Endothelial cell (in vitro differentiated cells): ENCODE measurements at places on chromosomes 13 and 19. TPM values are rescaled to one million over a fixed set of nuclear protein-coding genes. Genes with fewer than 3 reads are reported as not detected.

Gene ZNF837
- 4.5 TPM for total RNA-seq

Gene GRK1
- 0.54 TPM for total RNA-seq

Gene PTH2
- not detected for total RNA-seq

Gene TBXA2R
- total RNA-seq = 7.3 TPM

Gene ATG4D
- 11.8 TPM for total RNA-seq

Gene PTBP1
- total RNA-seq = 614 TPM

Gene CACNG7
- 0.51 TPM for total RNA-seq

Gene PSG2
- total RNA-seq = not detected

Gene IQCN
- total RNA-seq = 1.2 TPM

Gene ASF1B
- total RNA-seq = 7.1 TPM

Gene BRSK1
- 14.1 TPM for total RNA-seq

Gene OLFM2
- total RNA-seq = 12.0 TPM
